ENCODE measurements at places on chromosomes 2 and 18. TPM values are rescaled to one million over a fixed set of nuclear protein-coding genes. Genes with fewer than 3 reads are reported as not detected.

GRCh38 chr2:81196383-81196851 is 891.9 kb upstream of the LRRTM1 start:
- no peaks in the 10 kb centered on the region for H3K4me1 ChIP-seq
- no peak overlapping the region for H3K4me3 ChIP-seq
- H3K27ac ChIP-seq = no peak overlapping the region

GRCh38 chr2:207468488-207468887 is 61.3 kb upstream of the CREB1 start:
- H3K27me3 ChIP-seq = no peaks in the 10 kb centered on the region
- no peak overlapping the region for H3K4me3 ChIP-seq
- peaks cover 6% of the 10 kb centered on the region for H3K4me1 ChIP-seq
- no peaks in the 10 kb centered on the region for H3K36me3 ChIP-seq
- DNase-seq = no peak

- H3K4me1 ChIP-seq = no peaks in the 10 kb centered on the region
- DNase-seq = no peak
- H3K27ac ChIP-seq = no peak overlapping the region
Observed at GRCh38 chr2:81093031-81093430, 788.5 kb upstream of the LRRTM1 start.

Gene CYS1
- not detected for total RNA-seq

Data from natural killer cell (primary cell).